ENCODE measurements at places on chromosomes 5 and 9.
A peak's percentile ranks its signal among the peaks of the same experiment; 100 is the strongest.

DNA sequence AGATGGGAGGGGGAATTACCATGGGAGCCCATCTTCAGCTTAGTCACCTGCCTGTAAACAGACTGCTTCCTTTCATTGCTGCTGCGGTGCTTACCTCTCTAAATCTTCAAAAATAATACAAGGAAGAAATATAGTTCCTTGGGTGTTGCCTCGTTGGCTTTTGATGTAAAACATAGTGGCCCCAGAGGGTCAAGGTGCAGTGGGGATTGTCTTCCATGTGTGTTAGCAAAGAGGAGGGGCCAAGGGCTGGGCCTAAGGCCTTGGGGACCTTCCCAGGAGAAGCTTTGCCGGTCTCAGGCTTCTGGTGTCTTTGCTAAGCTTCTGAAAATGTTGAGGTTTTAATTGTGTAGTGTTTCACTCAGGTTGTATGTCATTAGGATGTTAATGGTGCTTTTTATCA is 90.0 kb downstream of the PDE8B start:
- no peak for DNase-seq

- DNase-seq: no peak
Observed at GRCh38 chr5:143870871-143871632, 59.1 kb downstream of the HMHB1 start.

DNA sequence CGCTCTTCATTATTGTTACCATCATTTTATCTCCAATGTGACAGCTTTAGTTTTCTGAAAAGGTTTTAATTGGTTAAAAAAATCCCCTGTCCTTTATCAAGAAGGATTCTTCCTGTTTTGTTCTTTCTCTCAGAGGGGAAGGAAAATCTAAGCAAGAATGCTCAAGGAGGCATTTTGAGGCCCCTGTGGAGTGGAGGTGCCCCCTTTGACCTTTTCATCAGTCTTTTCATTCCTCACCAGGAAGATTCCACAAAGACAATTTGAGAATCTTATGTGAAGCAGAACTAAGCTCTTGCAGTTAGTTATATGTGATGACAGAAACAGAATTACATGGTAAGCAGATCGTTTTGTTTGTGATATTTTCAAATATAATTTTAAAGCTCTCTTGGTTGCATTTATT is 489.6 kb downstream of the MAN2A1 start:
- no peak for DNase-seq

DNA sequence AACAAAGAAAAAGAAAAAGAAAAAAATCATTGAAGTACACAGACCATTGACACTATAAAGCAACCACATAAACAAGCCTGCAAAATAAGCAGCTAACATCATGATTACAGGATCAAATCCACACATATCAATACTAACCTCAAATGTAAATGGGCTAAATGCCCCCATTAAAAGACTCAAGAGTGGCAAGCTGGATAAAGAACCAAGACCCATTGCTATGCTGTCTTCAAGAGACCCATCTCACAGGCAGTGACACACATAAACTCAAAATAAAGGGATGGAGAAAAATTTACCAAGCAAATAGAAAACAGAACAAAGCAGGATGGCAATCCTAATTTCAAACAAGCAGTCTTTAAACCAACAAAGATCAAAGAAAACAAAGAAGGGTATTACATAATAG is 15.7 kb upstream of the FBN2 start:
- DNase-seq: no peak

GRCh38 chr9:73162987-73163768 is 11.5 kb downstream of the ANXA1 start:
- no peak for DNase-seq

DNA sequence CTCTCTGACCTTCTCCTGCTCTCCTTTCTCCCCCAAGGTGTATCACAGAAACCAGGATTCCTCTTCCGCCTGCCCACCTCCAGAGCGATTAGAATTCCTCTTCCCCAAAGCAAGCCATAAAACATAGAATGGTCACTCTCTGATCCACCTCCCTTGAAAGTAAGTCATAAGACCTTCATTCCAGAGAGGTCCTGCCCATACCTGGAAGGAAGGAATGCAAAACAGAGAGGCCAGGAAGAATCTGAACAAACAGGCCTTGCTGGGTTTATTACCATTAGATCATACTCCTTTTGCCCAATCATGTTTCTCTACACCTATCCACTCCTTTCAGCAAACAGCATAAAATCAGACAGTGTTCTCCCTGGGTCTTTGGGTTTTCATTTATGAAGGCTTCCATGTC is 21.0 kb downstream of the CDKL3 start:
- DNase-seq: no peak

DNA sequence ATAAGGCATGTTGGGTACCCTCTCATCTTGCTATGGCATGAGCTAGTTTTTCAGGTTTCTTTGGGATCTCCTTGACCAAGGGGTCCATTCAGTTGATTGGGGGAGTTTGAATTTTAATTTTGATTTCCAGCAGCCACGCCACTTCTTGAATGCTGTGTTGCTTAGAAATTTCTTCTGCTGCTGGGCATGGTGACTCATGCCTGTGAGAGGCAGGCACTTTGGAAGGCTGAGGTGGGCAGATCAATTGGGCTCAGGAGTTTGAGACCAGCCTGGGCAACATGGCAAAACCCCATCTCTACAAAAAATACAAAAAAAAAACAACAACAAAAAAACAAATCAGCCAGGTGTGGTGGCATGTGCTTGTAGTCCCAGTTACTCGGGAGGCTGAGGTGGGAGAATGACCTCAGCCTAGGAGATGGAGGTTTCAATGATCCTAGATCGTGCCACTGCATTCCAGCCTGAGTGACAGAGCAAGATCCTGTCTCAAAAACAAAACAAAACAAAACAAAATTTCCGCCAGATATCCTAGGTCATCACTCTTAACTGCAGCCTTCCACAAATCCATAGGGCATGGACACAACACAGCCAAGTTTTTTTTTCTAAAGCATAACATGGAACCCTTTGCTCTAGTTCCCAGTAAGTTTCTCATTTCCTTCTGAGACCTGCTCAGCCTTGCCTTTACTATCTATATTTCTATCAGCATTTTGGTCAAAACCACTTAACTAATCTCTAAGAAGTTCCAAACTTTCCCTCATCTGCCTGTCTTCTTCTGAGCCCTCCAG is 17.7 kb downstream of the TMC1 start:
- DNase-seq: peak; percentile 19

DNA sequence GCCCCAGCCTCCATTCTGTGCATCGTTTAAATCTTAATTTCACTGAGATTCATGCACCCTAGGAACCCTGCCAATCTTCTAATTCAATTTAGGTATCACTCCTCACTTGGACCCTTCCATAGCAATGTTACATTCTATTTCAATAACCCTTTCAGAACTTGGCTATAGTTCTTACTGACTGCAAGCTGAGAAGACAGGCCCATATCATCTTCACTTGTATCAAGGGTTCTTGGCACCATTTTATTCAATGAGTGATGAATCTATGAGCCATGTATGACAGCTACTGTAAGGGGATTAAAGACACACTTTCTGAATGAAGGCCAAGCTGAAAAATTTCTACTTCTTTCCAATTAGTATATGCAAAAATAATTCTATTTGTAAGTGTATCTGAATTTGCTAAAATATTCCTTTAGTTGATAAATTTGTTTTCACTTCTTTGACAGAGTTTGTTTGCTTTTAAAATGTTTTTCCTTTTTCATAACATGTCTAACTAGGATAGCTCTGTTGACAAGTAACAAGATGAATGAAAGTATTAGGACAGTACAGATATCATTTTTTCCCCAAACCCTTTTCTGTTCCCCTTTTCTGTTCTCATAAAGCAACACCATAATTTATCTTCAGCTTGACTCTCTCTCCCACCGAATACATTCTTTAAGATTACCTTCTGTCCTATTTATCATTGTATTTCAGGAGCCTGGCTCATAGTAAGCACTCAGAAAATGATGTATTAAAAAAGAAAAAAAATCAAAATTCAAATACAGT is 9.6 kb downstream of the ITGA2 start:
- DNase-seq: no peak

DNA sequence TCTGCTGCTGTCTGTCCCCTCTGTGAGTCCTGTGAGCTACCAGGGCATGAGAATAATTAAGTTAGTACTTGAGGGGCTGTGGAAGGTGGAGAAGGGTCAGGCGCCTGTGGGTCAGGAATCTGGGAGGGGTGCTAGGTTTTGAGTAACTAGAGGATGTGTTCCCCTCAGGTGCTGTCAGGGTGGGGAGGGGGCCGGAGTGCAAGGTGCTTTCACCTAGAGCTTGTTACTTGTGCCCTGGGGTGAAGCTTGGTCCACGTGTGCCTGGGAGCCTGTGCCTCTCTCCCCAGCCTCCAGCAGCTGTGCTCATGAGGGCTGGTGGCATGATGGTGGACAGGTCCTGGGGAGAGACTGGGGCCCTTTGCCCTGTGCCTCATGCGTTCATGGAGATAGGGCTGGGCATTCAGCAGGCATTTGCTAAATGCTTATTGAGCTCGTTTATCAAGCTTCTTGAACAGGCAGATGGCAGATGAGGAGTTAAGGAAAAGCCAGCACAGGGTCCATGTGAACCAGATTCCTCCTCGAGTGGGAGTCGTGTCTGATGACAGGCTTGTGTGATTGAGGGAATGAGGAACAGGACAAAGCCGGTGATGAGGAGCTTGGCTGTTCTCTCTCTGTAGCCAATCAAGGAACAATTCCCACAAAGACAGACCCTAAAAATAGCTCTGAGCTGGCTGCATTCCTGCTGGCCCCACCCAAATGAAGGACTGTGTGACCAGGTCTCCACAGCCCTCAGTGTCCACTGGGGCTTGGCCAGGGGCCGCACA is 40.9 kb downstream of the CACNA1B start:
- DNase-seq: no peak

DNA sequence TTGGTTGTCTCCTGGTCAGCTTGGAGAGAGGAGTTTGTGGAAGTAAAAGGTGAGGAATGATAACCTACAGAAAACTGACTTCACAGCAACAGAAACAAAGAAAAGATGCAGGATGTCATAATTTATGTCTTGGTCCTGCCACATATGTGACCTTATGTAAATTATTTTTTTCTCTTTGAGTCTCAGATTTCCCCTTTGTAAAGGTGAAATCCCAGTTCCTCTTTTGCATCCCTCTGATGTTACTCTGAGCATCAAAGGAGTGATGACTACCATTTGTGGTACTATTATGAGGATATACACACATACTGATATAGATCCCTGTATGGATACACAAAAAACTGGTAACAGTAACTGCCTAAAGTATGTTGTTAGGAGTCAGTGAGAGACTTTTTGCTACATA is 1.4 kb upstream of the THG1L start:
- DNase-seq: no peak

DNA sequence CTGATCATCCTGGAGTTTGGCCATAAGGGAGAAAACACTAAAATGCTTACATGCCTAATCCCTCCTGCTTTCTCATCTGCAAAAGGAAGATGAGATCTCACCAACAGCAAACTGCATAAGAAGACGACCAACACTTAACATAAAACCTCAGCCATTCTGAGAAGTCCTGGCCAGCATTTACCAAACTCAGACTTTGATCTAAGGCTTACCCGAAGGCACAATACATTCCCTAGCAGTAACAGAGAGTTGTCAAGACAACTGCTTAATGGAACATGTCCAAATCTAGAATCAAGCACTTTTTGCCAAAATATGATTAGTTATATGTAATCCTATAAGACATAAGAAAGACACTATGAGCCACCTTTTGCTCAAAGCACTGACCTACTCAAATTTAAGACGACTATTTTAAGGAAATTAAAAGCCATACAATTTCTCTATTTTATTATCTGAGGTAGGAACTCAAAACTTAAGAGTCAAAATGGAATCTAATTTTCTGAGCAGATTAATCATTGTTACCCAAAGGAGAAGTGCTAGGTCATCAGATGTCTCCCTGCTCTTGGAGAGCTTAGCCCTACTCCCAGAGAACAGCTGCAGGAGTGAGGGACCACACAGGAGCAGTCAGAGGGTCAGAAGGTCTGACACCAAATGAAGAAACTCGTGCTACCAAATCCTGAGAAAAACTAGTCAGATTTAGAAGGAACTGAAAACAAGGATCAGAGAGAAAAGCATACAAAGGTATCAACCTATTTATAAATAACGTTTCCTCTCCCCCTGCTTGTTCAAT is 39.3 kb downstream of the EPB41L4A start:
- no peak for DNase-seq

GRCh38 chr5:170745481-170746071 is 37.9 kb upstream of the GABRP start:
- peak; percentile 10 for DNase-seq

DNA sequence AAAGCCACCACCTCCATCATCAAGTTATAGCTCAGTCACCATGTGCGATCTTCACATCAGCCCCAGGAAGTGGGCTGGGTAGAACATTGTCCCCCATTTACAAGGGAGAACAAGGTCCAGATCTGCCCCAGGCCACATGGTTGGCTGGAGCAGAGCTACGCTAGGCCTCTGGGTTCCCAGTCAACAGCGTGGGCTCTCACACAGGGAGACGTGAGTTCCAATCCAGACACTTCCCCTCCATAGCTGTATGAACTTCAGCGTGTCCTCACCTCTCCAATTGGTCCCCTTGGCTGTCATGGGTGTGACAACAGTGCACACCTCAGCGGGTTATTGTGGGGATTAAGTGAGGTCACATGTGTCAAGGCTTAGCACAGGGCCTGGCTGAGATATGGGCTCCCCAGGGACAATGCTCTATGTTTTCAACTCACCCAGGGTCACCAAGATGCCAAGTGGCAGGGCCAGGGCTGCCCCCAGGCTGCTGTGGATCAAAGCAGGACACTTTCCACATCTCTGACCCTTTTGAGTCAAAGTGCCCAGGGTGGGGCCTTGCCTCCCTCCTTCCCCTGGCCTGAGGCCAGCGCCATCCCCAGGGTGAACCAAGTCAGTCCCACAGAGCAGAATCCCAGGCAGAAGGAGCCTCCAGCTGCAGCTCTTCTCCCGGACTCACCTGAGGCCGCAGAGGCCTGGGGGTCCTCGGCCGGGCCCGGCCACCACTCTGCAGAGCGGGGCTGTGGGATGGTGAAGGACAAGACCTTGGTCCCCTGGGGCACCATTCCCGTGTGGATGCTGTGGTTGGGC is 19.8 kb downstream of the AKNA start:
- DNase-seq: no peak

DNA sequence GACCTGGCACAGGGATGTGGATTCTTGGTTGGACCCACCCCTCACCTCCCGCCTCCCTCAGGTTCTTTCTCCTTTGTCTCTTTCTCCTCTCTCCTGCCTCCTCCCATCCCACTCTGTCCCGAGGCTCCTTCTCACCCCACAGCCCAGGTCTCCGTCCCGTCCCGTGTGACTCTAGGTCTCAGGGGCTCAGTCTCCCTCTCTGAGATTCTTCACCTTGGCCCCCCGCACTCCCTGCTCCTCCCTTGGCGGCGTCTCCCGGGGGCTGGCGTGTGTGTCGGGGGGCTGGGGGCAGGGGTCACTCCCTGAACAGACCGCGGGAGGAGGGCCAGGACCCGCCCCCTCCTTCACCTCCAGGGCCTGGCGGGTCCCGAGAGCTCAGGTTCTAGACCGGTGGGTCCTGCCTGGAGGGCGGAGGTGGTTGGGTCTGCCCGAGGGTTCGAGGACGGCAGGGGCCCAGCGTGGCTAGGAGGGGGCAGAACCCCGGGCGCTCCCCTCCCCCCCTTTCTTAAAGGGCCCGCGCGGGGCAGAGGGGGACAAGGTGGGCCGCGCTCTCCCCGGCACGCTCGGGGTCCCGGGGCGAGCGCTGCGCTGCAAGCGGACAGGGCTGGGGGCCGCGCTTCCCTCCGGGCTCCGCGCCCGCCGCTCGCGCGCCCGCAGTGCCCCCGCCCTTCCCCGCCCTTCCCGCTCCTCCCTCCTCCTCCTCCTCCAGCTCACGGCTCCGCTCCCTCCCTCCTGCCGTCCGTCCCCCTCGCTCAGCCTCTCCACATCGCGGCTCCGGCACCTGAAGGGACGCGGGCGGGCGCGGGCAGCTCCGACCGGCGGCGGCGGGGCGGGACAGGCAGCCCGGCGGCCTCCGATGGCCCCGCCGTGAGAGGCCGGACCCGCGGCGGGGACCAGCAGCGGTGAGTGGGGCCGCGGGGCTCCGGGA is at the start of gene PSD2:
Gene PSD2 (plus strand): TSS at position 735 of the 928 bp plus-strand sequence. CDS start 13,633 bp downstream, outside the sequence.
- DNase-seq: no peak

GRCh38 chr5:145661737-145662485 is 173.2 kb downstream of the PRELID2 start:
- no peak for DNase-seq
